ENCODE measurements at places on chromosomes 2 and 18.

DNA sequence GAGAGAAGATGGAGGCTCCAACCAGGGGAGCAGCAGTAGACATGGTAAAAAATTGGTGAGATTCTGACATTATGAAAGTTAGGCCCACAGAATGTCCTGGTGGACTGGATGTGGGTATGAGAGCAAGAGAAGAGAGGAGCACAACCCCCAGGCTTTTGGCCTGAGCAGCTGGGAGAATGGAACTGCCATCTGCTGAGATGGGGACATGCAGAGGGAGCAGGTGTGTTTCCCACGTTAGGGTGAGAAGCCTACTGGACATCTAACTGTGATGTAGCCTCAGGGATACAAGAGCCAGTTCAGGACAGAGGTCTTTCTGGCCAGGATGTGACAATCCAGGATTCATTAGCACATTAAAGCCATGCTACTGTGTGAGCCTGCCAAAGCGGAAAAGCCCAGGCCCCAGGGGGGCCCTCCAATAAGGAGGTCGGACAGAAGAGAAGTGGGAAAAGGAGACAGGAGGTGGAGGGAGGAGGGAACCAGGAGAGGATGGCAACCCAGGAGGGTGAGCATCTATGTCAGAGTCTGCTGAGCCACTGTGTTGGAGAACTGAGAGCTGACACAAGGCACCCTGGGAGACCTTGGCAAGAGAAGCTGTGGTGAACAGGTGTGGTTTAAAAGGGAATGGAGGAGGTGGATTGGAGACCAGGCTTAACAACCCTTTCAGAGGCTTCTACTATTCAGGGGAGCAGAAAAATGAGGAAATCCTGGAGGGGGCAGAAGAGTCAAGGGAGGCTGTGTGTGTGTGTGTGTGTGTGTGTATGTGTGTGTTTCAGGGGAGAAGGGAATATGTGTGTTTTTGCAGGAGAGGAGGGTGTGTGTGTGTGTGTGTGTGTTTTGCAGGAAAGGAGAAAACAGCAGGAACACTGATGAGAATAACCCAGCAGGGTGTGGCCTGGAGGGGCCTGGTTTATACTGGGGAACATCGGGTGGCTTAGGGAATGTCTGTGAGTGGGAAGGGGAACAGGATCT, 10.5 kb downstream of the CYB5A start:
- no peak for DNase-seq

DNA sequence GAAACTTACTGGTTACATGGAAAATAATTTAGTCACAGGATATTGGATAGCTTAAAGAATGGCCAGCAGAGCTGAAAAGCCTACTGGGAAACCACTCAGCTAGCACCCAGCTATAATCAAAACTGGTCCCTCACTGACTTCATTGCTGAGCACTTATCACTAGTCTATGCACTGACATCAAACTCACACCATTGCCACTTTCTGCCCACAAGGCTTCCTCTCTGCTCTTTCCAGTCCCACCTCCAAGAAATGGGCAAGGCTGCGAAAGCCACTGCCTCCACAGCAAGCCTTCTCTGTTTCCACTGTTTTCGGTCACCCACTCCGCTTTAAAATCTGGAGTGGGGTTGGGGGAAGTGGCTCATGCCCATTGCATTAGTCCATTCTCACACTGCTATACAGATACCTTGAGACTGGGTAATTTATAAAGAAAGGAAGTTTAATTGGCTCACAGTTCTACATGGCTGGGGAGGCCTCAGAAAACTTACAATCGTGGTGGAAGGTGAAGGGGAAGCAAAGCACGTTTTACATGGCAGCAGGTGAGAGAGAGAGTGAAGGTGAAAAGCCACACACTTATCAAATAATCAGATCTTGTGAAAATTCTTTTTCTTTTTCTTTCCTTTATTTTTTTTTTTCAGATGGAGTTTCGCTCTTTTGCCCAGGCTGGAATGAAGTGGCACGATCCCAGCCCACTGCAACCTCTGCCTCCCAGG, 77.0 kb upstream of the CERS6 start:
- DNase-seq = no peak

DNA sequence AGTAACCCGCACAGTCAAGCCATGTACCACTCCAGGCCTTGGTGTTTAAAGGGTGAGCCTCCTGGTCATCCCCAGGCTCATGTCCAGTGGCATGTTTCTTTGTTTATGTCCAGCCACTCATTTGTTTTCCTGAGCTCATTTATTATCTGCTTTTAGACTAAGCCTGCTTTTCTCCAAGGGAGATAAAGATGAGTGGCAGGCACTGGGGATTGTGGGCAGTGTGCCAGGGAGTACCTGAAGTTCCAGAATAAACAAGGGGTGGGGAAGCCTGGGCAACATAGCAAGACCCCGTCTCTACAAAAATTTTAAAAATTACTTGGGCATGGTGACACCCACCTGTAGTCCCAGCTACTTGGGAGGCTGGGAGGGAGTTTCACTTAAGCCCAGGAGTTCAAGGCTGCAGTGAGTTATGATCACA, 1.9 kb downstream of the ANXA4 start:
- no peak for DNase-seq

DNA sequence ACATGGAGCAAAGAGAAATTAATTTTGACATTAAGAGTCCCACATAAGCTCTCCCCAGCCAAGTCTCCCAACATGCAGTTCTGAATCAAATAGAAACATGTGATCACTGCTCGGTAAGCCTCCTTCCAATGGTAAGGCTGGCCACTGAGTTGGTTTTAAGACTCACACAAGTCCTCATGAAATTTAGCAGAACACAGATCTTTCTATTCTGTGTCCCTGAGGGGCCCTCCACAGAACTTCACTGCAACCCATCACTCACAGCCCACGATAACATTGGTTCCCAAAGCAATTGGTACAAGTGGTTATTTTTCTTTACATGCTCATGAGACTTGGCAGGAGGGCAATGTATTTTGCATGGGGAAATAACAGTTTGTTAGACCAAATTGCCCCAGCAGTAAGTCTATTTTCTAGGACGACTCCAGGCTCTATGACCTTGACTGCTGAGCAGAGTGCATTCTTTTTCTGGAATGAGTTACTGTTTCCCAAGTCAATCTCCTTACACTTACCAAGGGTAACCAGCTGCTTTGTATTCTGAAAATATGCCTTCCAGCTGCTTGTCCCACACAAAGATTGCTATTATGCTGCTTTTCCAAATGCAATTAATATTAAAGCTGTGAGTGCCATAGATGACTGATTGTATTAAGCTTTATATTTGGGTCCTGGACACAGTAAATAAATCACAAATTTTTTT, 142.3 kb upstream of the TANK start:
- no peak for DNase-seq

GRCh38 chr2:953975-954686, 3.5 kb downstream of the SNTG2 start:
- peak; percentile 27 for DNase-seq

DNA sequence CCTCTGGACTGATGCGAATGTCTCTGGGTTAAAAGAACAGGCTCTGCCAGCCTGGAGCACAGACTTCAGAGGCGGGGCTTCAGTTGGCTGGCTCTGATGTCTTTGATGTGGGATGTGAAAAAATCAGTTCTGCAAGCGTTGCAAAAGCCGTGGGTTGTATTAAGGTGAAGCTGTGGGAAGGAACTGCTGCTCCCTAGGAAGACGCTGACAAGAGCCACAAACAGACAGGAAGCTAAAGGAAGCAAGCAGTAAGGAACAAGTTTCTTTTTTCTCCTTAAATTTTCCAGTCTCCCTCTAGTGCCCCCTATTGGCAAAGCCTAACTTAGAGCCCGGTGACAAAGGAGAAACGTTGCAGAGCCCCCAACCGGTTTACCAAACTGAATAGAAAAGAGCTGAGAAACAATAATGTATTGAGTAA, 239.0 kb downstream of the CCDC178 start:
- DNase-seq = no peak

- DNase-seq = no peak
Observed at GRCh38 chr2:237256887-237257286, 157.1 kb downstream of the COL6A3 start.

- no peak for DNase-seq
Observed at GRCh38 chr2:9160732-9161131, 45.9 kb upstream of the ASAP2 start.
